ENCODE measurements at places on chromosomes 2 and 18.

- peaks cover 8% of the 10 kb centered on the region for H3K4me1 ChIP-seq
- H3K27me3 ChIP-seq: no peaks in the 10 kb centered on the region
- DNase-seq: peak; percentile 65
- H3K36me3 ChIP-seq: peaks cover 26% of the 10 kb centered on the region
- no peak overlapping the region for H3K4me3 ChIP-seq
- H3K27ac ChIP-seq: peak overlapping the region; percentile 76
Measured at GRCh38 chr18:35982409-35983114, 10.1 kb downstream of the RMP24 start.

- H3K4me3 ChIP-seq: no peak overlapping the region
- H3K27ac ChIP-seq: no peak overlapping the region
- DNase-seq: peak; percentile 29
- H3K36me3 ChIP-seq: no peaks in the 10 kb centered on the region
- H3K4me1 ChIP-seq: peaks cover 11% of the 10 kb centered on the region
Measured at GRCh38 chr2:48209214-48209885, 303.1 kb upstream of the FBXO11 start.

DNA sequence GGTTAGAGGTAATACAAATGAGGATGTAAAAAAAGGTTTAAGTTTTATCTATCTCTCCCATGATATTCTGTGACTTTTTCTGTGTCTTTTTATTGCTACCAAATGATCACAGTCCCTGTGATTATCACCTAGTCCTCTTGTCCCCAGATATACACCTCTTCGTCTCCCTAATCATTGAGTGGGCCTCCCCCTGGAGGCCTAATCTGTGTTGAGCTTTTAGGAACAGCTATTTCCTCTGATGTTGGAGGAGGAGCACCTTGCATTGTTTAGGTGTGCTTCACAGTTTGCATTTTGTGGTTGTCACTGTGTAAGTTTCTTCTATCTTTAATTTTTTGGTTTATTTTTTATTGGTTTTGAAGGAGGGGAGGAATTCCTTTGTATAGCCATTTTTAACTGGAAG is 33.3 kb downstream of the CCDC85A start:
- H3K4me3 ChIP-seq: no peak overlapping the region
- H3K4me1 ChIP-seq: no peaks in the 10 kb centered on the region
- DNase-seq: no peak
- no peaks in the 10 kb centered on the region for H3K27me3 ChIP-seq

DNA sequence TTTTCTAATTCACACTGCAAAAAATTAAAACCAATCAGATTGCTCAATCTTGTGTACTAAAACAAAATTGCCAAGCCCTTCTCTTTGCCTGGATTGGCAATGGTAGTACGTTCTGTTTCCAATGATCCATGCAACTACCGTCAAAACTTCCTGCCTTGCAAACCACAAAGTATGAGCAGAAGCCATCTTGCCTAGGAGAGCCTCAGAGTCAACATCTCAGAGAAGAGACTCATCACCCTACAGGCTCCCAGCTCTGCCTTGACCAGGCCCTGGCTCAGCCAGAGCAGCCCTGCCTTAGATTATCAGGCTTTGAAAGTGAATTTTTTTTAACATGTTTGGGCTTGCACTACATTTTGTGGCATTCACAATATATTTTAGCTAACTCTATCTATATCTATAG is 574.1 kb downstream of the SATB2 start:
- no peak overlapping the region for H3K27ac ChIP-seq
- H3K27me3 ChIP-seq: no peaks in the 10 kb centered on the region
- H3K4me1 ChIP-seq: peaks cover 2% of the 10 kb centered on the region
- no peaks in the 10 kb centered on the region for H3K36me3 ChIP-seq
- peak; percentile 14 for DNase-seq

- H3K36me3 ChIP-seq: no peaks in the 10 kb centered on the region
- H3K27me3 ChIP-seq: no peaks in the 10 kb centered on the region
- H3K4me1 ChIP-seq: no peaks in the 10 kb centered on the region
- H3K27ac ChIP-seq: no peak overlapping the region
- no peak overlapping the region for H3K4me3 ChIP-seq
Measured at GRCh38 chr2:99472600-99472960, 17.2 kb downstream of the REV1 start.

- H3K4me1 ChIP-seq: peaks cover 25% of the 10 kb centered on the region
- H3K27ac ChIP-seq: no peak overlapping the region
- DNase-seq: no peak
- no peaks in the 10 kb centered on the region for H3K36me3 ChIP-seq
- peaks cover 3% of the 10 kb centered on the region for H3K27me3 ChIP-seq
Measured at GRCh38 chr2:71721362-71721665, 268.0 kb downstream of the DYSF start.

- H3K4me1 ChIP-seq: peaks cover 7% of the 10 kb centered on the region
- H3K36me3 ChIP-seq: no peaks in the 10 kb centered on the region
Measured at GRCh38 chr2:67451086-67451832, 54.1 kb downstream of the ETAA1 start.

DNA sequence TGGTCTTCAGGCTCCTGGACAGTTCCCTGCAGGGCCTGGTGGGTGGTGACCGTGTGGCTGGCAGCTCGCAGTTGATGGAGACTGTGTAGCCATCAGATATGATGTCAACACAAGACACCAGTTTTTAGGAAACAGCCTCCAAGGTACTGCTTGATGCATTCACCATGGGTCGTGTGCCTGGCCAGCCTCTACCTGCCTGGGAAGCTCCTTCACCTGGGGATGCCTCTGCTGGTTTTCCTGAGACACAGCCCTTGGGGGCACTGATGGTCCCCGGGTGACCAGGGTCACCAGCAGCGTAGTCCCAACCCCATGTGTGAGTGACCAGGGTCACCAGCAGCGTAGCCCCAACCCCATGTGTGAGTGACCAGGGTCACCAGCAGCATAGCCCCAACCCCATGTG is 33.6 kb upstream of the KCNG2 start:
- H3K27ac ChIP-seq: no peak overlapping the region
- no peaks in the 10 kb centered on the region for H3K27me3 ChIP-seq
- no peaks in the 10 kb centered on the region for H3K36me3 ChIP-seq
- no peaks in the 10 kb centered on the region for H3K4me1 ChIP-seq
- no peak overlapping the region for H3K4me3 ChIP-seq

DNA sequence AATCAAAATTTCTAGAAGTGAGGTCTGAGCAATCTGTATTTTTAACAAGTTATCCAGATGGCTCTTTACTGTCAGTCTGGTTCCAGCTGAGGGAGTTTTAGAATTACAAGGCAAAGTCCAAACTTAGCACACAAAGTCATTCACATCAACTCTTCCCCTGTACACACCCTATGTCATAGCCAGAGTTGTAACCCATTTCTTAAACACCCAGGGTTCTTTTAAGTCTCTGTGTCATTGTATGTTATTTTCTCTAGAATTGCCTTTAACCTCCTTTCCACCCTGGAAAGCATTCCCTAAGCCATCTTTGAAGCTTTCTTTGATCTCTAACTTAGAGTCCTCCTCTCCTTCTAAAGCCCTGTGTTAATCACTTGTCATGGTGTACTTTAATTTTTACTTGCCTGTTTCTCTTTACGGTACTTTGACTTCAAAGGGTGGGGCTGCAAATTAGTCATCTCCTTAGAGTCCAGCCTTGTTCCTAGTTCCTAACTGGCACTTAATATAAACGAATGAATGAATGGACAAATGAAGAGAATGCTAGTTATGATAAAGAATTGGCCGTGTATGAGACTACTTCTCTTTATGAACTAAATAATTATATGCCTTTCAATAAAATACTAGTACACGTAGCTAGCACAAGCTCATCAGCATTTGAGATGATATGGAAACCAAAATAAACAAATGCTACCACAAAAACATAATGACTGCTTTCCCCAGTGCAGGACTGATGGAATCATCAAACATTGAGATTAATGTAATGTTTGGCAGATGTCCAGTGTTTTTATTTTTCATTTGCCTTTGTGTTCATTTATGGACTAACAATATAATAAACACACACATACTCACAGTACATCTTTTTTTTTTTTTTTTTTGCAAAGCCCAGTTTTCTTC is 11.9 kb upstream of the ACTR3 start:
- H3K27me3 ChIP-seq: no peaks in the 10 kb centered on the region
- no peak overlapping the region for H3K4me3 ChIP-seq
- H3K27ac ChIP-seq: no peak overlapping the region
- H3K36me3 ChIP-seq: no peaks in the 10 kb centered on the region
- DNase-seq: peak; percentile 59

DNA sequence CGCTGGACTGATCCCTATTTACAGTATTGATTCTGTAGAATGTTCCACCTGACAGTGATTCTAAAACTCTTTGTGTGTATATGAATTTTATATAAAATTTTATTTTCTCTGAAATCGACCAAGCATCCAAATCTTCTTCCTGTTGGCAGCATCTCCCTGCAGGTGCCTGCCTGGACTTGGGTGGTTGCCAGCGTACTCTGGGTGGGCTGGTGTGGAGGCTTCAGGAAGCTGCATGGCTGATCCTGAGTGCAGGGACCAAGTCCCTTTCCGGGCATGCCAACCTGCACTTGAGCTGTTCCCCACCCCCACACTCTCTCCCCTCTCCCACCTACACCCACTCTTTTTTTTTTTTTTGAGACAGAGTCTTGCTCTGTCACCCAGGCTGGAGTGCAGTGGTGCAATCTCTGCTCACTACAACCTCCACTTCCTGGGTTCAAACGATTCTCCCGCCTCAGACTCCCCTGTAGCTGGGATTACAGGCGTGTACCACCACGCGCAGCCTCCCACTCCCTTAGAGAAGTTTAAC is 53.2 kb upstream of the ALKAL2 start:
- no peak overlapping the region for H3K4me3 ChIP-seq
- no peaks in the 10 kb centered on the region for H3K36me3 ChIP-seq
- no peaks in the 10 kb centered on the region for H3K27me3 ChIP-seq
- no peak for DNase-seq
- H3K27ac ChIP-seq: no peak overlapping the region

DNA sequence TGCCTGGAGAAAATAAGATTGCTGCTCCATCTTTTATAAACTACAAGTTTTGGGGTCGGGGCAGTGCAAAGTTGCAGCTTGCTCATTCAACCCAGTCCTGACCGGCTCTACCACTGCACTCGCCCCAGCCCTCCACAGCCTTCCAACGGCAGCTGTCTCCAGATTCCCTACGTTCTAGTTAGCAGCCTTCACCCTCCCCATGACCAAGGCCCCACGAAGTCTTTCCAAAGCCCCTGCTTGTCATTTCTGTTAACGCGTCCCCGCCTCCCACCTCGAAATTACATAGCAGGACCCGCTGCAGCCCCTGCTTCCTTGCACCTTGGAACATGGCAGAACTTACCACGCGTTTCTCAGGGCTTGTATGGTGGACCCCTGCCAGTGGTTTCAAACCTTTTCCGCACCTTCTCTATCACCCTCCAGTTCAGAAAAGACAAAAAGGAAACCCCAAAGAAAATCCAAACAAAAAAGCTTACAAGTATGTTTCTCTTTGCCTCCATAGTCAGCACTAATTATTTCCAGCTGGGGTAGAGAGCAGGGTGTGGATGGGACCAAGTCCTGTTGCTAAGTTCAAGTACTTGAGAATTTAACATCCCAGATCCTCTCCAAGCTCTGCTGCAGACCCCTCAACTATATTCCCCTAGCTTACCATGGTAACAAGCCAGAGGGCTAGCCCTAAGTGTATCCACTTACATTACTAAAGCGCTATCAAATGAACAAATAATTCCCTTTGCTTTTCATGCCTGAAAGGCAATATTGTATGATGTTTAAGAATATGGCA is 161.5 kb downstream of the TGIF1 start:
- H3K27me3 ChIP-seq: no peaks in the 10 kb centered on the region
- DNase-seq: no peak
- H3K4me3 ChIP-seq: no peak overlapping the region
- H3K4me1 ChIP-seq: peaks cover 10% of the 10 kb centered on the region
- H3K27ac ChIP-seq: no peak overlapping the region

DNA sequence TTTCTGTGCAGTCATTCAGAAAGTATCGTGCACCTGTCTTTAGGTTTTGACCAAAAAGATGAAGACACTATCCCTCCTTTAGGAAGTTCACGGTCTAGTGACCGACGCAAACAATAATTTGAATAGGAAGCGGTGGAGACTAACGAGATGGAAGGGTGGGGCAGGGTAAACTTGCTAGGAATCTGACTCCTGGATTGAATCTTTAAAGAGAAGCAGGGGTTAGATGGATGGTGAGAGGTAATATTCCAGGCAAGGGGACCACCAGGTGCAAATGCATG is 651 bp upstream of the TXNL1 start:
- peak overlapping the region; percentile 99 for H3K27ac ChIP-seq
- H3K4me3 ChIP-seq: peak overlapping the region; percentile 78
- H3K27me3 ChIP-seq: no peaks in the 10 kb centered on the region
- DNase-seq: no peak
- peaks cover 16% of the 10 kb centered on the region for H3K4me1 ChIP-seq
- H3K36me3 ChIP-seq: no peaks in the 10 kb centered on the region

GRCh38 chr2:233349005-233349998 is 5.0 kb upstream of the DGKD start:
- H3K27ac ChIP-seq: no peak overlapping the region
- no peak for DNase-seq
- no peaks in the 10 kb centered on the region for H3K36me3 ChIP-seq
- no peaks in the 10 kb centered on the region for H3K27me3 ChIP-seq

Data from astrocyte (in vitro differentiated cells and primary cell).